ENCODE measurements at places on chromosomes 2 and 18. TPM values are rescaled to one million over a fixed set of nuclear protein-coding genes. Genes with fewer than 3 reads are reported as not detected.

Gene STPG4
- total RNA-seq, result not detected

Gene CYBRD1
- total RNA-seq, result 5.7 TPM

Gene ODC1
- 14.9 TPM for total RNA-seq

- H3K36me3 ChIP-seq, result no peaks in the 10 kb centered on the region
- no peak overlapping the region for H3K27ac ChIP-seq
- no peaks in the 10 kb centered on the region for H3K4me1 ChIP-seq
- no peak overlapping the region for H3K4me3 ChIP-seq
- no peaks in the 10 kb centered on the region for H3K27me3 ChIP-seq
Measured at GRCh38 chr18:65091744-65092329, 659.0 kb upstream of the CDH7 start.

- H3K27me3 ChIP-seq, result no peaks in the 10 kb centered on the region
- peak overlapping the region; percentile 25 for H3K27ac ChIP-seq
- H3K4me3 ChIP-seq, result no peak overlapping the region
- no peak for DNase-seq
- peaks cover 23% of the 10 kb centered on the region for H3K4me1 ChIP-seq
Measured at GRCh38 chr2:182368446-182368845, 58.4 kb downstream of the PDE1A start.

GRCh38 chr2:119387381-119388129, 20.8 kb downstream of the DBI start:
- no peaks in the 10 kb centered on the region for H3K36me3 ChIP-seq
- no peak for DNase-seq
- H3K27ac ChIP-seq, result peak overlapping the region; percentile 84
- no peaks in the 10 kb centered on the region for H3K27me3 ChIP-seq
- H3K4me1 ChIP-seq, result peaks cover 56% of the 10 kb centered on the region

GRCh38 chr18:41973983-41974382, 18.9 kb downstream of the PIK3C3 start:
- H3K4me3 ChIP-seq, result no peak overlapping the region
- no peaks in the 10 kb centered on the region for H3K36me3 ChIP-seq
- DNase-seq, result no peak
- no peak overlapping the region for H3K27ac ChIP-seq
- no peaks in the 10 kb centered on the region for H3K27me3 ChIP-seq

DNA sequence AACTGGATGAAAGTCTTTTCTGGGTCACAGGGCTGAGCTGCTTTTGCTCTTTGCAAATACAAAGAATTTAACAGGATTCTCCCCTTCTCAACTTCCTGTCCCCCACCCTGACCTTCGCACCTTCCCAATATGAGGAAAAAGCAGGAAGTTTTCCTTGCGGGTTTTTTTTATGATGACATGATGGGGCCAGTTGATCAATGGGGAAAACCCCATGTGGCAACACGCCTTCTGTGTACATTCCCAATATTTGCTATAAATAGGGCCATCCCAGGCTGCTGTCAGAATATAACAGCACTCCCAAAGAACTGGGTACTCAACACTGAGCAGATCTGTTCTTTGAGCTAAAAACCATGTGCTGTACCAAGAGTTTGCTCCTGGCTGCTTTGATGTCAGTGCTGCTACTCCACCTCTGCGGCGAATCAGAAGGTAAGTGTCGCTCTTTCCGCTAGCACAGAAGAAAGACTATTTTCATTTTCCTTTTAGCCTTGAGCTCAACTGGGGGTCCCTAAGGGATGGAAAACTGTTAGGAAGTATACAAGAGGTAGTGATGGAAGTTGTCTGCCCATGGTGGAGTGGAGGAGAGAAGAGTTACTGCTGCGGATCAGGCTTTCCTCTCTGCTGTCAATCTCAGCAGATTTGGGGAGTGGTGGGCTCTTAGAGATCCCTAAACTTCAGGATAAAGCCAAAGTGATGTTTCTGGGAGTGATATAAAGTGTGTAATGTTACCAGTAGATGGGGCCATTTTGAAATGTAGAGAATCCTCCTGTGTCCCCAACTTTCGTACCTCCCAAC, at the start of gene CCL20:
TSS of gene CCL20 (plus strand) at position 281 of the 792 bp plus-strand sequence. CDS start at position 351, 70 bp downstream.
- H3K4me1 ChIP-seq, result peaks cover 18% of the 10 kb centered on the region
- no peak within 1 kb of the TSS for H3K27ac ChIP-seq
- DNase-seq, result no peak
- no peaks in the 10 kb centered on the region for H3K36me3 ChIP-seq
- no peaks in the 10 kb centered on the region for H3K27me3 ChIP-seq
- no peak within 1 kb of the TSS for H3K4me3 ChIP-seq

DNA sequence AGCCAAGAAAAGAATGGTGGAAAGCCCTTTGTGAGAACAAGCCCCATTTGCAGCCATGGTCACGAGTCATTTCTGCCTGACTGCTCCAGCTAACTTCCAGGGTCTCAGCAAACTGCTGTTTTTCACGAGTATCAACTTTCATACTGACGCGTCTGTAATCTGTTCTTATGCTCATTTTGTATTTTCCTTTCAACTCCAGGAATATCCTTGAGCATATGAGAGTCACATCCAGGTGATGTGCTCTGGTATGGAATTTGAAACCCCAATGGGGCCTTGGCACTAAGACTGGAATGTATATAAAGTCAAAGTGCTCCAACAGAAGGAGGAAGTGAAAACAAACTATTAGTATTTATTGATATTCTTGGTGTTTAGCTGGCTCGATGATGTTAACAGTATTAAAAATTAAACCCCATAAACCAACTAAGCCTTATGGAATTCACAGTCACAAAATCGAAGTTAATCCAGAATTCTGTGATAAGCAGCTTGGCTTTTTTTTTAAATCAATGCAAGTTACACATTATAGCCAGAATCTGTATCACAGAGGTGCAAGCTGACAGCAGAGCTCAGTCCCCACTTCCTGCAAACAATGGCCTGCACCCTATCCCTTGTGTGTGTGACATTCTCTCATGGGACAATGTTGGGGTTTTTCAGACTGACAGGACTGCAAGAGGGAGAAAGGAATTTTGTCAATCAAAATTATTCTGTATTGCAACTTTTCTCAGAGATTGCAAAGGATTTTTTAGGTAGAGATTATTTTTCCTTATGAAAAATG, 26.1 kb downstream of the SLC14A1 start:
- no peak overlapping the region for H3K27ac ChIP-seq
- no peak for DNase-seq
- H3K4me1 ChIP-seq, result no peaks in the 10 kb centered on the region
- no peaks in the 10 kb centered on the region for H3K36me3 ChIP-seq
- no peak overlapping the region for H3K4me3 ChIP-seq

Data from esophagus squamous epithelium (tissue), 5 donors.